GM19239 (cell line): ENCODE measurements at places on chromosomes 1 and 21.
A peak's percentile ranks its signal among the peaks of the same experiment; 100 is the strongest.

GRCh38 chr1:180757657-180758056, 125.8 kb downstream of the XPR1 start:
- no peak for DNase-seq

- DNase-seq: no peak
Measured at GRCh38 chr1:233565313-233565712, 48.6 kb upstream of the KCNK1 start.

DNA sequence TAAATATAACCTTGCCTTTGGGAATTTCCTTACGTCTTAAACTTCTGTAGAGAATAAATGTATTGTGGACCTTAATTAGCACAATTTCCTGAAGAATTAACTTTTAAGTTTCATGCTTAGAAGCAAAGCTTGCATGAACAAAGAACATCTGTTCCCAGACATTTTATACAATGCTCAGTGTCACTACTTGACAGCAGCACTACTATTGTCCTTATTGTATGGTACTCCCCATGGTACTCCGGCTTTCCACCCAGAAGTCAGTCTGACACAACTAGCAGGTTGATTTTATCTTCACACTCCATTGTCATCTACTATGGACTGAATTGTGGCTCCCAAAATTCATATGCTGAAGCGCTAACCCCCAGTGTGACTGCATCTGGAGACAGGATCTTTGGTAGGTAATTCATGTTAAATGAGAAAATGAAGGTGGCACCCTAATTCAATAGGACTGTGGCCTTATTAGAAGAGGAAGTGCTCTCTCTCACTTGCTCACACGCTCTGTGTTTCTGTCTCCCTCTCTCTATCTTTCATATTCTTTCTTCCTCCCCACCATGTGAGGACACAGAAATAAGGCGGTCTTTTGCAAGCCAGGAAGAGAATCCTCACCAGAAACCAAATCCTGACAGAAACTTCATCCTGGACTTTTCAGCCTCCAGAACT, 10.7 kb upstream of the OR2B11 start:
- no peak for DNase-seq

GRCh38 chr1:41783189-41783639, 135.5 kb downstream of the HIVEP3 start:
- DNase-seq: no peak

- no peak for DNase-seq
Measured at GRCh38 chr1:43951021-43951985, 4.6 kb downstream of the IPO13 start.

DNA sequence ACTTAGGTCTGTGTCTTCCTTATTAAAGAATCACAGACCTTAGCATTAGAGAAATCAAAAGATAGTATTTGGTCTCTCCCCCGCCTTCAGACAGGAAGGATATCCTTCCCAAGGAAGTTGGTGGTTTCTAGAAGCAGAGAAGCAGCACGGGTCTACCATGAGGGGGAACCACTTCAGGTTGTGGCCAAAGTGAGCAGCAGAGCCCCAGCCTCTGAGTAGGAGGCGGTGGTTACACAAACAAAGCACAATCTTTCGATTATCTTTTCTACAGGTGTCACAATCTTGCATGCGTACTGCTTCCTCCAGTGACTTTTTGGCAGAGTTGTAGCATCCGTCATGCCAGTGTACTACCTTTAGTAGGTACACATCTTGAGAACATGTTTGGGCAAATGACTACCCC, 8.8 kb downstream of the PGLYRP4 start:
- DNase-seq: no peak

GRCh38 chr21:16082038-16082816, 352.4 kb downstream of the USP25 start:
- no peak for DNase-seq

DNA sequence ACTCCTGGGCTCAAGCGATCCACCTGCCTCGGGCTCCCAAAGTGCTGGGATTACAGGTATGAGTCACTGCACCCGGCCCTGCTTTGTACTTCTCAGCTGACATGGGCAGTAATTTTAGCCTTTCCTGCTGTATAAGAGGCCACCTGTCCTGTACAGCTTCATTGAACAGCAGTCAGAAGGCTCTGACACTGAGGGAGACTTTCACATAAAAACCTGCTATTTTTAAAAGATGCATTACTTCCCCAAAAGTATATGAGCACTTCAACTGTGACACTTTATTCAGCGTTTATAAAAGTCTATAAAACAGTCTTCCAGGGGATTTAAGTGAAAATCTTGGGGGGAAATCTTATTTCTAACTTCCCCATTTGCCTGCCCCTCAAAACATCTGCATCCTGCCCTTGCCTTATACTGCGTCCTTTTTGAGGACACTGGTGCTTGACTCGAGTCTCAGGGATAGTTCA, 17.6 kb downstream of the RNU5D-1 start:
- DNase-seq: no peak

- no peak for DNase-seq
Measured at GRCh38 chr1:2499986-2500596, 24.0 kb downstream of the PLCH2 start.

DNA sequence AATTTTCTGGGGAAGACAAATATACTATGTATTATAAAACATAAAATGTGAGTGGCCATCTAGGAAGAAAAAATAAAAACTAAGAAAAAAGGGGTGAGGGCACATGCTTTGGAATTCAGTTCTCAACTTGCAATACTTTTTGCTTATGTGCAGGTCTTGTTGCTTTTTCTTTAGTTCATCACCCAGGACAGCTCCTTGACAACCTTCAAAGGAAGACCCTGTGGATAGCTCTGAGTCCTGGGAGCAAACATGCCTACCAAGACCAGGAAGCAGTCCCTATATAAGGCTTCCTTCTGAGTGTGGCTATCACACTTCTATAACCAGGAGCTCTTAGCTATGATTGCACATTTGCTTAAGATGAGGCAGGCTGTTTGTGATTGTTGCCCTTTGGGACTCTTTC, 78.0 kb downstream of the WDR64 start:
- no peak for DNase-seq

DNA sequence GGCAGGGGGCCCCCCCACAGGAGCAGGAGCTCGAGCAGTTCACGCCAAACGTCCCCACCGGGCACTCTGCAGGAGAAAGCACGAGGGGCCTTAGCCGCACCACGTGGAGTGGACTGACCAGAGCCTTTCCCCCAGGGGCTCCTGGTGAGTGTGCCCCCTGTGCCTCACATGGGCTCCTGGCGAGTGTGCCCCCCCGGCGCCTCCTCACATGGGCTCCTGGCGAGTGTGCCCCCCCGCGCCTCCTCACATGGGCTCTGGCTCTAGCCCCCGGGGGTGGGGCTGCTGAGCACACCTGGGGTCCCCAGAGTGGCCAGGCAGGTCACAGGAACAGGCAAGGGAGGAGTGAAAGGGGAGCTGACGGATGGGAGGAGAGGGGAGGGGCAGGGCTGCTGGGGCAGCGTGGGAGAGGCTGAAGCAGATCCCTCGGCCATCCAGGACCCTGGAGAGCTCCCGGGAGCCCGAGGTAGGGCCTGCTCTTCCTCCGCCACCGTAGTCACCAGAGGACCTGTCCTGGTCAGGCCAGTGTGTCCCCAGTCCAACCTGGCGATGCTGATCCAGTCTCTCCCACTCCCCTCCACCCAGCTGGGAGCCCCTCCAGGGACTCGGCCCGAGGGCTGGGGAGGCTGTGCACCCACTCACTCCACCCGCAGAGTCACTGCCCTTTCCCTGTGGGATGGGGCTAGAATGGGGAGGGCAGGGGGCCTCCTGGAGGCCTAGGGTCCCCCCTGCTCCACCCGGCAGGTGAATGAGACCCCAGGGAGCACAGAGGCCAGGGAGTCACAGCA, 47.6 kb downstream of the ARHGEF16 start:
- DNase-seq: peak; percentile 65

- no peak for DNase-seq
Measured at GRCh38 chr1:48844187-48844586, 67.5 kb upstream of the BEND5 start.

DNA sequence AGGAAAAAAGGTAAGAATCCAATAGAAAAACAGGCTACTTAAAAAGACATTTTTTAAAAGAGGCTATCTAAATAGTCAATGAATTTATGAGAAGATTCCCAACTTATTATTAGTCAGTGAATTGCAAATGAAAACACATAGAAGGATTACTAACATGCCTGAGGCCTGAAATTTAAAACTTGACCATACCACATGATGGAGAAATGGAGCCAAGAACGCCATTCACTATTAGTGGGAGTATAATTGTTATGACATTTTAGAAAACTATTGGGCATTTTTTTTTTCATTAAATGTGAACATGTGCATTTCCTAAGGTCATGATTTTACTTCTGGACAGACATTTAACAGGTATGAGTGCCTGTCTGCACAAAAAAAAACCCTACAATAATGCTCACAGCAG, 24.8 kb upstream of the OR2B11 start:
- DNase-seq: no peak

GRCh38 chr1:178659789-178660208, 65.2 kb upstream of the RALGPS2 start:
- DNase-seq: peak; percentile 26

GRCh38 chr1:23522244-23522982, 8.6 kb downstream of the E2F2 start:
- DNase-seq: no peak

DNA sequence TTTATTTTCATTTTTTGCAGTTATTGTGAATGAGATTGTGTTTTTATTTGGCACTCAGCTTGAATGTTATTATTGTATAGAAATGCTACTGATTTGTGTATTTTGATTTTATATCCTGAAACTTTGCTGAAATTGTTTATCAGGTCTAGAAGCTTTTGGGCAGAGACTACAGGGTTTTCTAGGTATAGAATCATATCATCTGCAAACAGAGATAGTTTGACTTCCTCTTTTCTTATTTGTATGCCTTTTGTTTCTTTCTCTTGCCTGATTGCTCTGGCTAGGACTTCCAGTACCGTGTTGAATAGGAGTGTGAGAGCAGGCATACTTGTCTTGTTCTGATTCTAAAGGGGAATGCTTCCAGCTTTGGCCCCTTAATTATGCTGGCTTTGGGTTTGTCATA, 27.3 kb downstream of the ZNF691 start:
- DNase-seq: no peak

DNA sequence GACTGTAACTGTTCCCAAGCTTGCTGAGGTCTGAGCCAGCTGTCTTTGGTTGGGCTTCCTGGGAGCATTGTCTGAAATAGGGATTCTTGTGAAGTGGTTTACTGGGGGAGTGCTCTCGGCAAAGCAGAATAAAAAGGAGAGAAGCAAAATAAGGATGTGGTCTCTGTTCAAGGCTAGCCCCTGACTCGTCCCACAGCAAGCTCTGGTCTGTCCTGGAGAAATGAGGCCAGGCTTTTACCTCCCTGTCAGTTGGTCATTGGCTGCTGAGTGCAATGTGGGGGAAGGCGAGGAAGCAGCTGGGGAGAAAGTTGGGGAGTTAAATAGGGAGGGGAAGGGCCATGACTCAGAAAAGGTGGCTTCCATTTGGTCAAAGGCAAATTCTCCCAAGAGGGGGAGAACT, 303.9 kb upstream of the DUSP10 start:
- no peak for DNase-seq

DNA sequence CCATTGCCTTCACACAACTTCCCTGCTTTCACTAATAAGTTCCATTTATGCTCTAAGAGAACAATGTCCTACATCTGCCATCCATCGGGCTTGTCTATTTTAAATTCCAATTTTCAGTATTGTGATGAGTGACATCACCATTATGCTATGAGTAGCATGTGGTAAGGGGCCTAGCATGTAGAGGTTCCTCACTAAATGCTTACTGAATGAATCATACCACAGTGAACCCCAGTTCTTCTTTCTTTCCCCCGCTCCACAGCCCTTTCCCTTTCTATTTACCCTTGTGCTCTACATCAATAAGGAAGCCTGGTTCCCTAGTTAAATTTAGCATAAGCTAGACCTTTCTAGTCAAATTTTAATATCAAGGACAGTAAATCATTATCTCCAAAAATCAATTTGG, 195.0 kb upstream of the RGS18 start:
- no peak for DNase-seq

- DNase-seq: no peak
Measured at GRCh38 chr21:37547615-37548200, 181.1 kb downstream of the DYRK1A start.

DNA sequence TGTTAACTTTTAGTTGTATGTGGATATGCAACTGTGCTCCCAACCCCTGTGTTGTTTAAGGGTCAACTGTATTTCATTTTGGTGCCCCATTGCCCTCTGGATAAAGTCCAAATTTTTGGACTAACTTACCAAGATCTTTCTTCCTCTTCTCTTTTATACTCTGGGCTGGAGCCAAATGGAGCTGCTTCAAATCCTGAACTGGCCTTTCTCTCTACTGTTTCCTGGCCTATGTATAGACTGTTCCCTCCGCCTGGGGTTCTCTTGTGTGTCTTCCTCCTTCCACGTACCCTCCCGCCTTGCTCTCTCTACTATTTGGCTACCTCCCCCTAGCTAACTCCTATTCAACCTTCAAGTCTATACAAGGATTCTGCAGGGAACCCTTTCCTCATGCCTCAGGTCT, 8.4 kb upstream of the CDC14A start:
- no peak for DNase-seq

DNA sequence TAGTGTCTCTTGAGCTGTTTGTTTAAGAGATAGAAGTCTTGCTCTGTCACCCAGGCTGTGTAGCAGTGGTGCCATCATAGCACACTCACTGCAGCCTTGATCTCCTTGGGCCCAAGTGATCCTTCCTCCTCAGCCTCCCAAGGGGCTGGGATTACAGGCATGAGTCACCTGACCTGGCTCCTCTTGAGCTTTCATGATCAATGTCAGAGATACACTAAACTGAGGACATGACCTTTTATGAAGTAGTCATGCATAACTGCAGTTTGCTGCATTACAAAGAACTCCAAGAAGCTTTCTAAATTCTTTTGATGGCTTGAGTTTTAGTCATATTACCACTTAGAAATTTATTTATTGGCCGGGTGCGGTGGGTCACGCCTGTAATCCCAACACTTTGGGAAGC, 77.7 kb downstream of the CC2D1B start:
- DNase-seq: no peak

DNA sequence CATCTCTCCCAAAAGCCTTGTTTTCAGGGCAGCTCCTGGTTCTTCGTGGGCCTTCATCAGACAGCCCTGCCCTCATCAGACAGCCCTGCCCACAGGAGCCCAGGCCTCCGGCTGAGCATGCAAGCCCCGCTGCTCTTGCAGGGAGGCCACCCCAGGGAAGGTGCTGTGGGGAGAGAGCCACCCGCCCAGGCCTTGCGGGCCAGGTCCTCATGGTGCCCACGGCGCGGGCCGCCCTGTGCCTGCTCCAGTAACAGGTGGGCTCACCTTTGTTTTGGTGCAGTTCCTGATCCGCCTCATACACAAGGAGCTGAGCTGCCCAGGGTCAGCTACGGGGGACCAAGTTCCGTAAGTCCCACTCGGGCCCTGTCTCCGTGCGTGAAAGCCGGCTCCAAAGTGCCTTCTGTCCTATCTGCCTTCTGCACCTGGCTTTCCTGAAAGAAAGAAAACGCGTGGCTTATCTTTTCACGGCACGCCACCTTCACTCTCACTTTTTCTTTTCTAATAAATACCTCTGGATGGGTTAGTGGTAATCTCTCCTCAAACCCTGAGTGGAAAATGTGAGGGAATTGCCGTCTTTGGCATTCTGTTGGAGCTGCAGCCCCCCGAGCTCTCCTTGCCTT, 65.9 kb downstream of the SLC37A1 start:
- DNase-seq: no peak

GRCh38 chr1:1183221-1183747, 9.6 kb downstream of the TTLL10 start:
- DNase-seq: no peak
